Activated effector memory CD4-positive, alpha-beta T cell treated with Interleukin-2 at 50 U/mL for 16 hours (primary cell): ENCODE measurements at places on chromosomes 2 and 18.

DNA sequence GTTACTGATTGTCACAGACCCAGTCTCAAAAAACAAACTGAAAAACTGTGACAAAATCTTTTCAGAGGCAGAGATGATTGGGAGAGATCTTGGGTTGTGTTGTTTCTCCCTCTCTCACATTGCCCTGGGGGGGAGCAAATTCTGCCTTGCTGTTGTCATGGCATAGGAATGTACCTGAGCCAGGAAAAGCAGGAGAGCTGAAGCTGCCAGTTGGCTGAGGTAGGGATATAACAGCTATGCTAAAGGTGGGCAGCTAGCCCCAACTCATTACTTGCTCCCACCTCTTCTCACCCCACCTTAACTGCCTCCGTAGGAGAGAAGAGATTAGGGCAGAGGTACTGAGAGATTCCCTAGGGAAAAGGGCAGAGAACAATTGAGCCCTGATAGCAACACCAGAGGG is 299.3 kb downstream of the OSR1 start:
- DNase-seq, result no peak

- DNase-seq, result no peak
Measured at GRCh38 chr18:68991286-68991685, 193.4 kb downstream of the CCDC102B start.

DNA sequence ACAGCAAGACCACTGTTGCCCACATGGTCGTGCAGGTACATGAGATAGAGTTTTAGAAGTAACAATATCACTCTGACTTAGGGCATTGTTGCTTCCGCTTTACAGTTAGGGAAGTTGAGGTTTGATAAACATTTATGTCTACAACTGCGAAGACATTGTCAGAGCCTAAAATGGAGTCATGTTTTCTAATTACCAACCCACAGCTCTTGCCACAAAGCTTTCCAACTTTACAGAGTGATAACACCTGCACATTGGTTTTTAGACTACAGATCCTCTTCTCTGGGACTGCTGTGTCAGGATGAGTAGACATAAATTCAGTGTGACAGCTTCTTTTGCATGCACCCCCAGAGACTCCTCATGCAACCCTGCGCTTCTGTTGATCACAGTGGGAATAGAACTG is 119.0 kb downstream of the FEZ2 start:
- DNase-seq, result no peak

DNA sequence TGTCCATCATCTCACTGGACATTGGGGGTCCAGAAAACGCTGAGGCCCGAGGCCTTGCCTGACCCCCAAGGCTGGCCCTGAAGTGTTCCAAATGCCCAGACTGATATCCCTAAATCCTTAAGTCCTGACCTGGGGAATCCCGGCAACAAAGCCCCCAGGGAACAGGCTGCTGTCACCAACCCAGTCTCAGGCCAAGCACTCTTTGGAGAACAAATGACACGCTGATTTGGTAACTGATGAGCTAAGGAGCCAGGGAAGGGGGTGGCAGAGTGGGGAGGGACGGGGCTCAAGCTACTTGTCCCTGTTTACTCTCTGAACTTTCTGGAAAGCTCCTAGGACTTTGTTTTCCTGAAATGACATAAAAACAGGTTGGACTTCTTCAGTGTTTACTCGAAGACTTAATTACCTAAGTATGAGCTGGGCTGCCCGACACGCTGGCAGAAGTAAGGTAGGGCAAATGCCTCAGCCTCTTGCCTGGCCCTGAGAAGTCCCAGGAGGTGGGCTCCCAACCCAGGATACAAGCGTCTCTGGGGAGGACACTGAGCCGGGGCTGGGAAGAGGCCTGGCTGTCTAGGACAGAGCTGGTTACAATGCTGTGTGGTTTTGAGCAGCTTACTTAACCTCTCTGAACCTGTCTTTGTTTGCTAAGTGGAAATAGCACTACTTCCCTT is 105.5 kb upstream of the GLI2 start:
- no peak for DNase-seq

- no peak for DNase-seq
Measured at GRCh38 chr18:12593866-12594265, 64.0 kb downstream of the SPIRE1 start.

DNA sequence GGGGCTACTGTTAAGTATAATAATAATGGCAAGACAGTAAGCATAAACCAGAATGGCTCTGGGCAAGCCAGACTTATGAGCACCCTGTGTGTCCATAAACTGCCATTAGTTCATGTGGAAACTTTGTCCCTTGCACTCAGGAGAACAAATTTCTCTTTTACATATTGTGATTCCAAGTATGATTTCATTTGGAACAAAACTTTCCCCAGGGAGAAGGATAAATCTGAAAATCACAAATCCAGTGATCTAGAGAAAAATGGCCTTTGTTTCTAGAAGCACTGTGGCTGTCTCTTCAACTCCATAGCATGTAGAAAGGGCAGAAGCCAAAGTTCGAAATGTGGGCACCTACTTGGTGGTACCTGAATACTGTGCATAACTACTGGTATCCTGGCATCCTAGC is 823.7 kb upstream of the SOX11 start:
- no peak for DNase-seq

DNA sequence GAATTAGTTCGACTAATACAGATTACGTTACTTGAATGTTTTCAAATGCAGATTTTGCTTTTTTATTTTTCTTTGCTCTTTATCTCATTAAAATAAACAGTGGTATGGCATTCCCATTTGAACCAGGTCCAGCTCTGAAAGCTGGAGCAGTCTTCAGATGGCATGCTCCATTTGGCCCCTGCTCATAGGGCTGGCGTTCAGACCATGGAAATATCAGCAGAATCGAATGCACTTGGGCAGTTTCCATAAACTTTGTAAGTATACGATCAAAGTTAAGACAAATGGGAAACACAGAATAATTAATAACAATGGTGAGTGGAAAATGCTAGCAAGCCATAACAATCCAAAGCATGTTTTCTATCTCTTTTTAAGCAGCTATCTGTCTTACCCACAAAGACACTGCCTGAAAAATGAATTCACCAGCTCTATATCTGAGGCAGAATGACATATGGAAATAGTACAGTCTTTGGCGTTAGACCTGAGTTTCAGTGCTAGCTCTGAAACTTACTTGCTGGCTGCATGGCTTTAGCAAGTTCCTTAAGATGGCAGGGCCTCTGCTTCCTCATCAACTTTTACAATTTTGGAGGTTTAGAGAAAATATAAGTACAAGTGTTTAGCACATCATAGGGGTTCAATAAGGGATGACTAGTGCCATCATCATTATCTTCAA is 131.6 kb downstream of the BCL2 start:
- DNase-seq, result no peak

- no peak for DNase-seq
Measured at GRCh38 chr2:165475277-165476004, 5.9 kb downstream of the CSRNP3 start.

DNA sequence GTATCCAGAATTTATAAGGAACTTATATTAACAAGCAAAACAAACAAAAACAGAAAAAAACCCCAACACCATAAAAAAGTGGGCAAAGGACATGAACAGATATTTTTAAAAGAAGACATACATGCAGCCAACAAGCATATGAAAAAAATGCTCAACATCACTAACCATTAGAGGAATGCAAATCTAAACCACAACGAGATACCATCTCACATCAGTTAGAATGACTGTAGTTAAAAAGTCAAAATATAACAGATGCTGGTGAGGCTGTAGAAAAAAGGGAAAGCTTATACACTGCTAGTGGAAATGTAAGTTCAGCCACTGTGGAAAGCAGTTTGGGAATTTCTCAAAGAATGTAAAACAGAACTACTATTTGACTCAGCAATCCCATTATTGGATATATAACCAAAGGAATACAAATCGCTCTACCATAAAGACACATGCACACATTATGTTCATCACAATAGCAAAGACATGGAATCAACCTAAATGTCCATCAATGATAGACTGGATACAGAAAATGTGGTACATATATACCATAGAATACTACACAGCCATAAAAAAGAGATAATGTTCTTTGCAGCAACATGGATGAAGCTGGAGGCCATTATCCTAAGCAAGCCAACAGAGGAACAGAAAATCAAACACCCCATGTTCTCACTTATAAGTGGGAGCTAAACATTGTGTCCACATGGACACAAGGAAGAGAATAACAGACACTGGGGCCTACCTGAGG is 25.3 kb downstream of the PREPL start:
- no peak for DNase-seq

DNA sequence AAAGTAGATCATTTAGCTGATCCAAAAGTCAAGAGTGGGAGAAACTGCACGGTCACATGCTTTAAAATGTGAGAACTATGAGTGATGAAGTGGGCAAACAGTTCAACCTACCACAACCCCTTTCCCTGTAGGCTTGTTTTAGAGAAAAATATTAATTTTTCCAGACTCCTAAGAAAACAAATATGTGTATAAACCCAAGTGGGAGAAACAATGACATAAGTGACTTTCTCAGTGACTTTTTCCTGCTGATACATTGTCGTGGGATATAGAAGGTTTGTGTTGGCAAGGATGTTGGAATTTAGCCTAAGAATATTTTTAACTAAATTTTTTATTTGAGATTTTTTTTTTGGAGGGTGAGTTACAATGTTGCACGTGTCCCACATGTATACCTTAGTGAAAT is 321.7 kb downstream of the FIGN start:
- no peak for DNase-seq
